ENCODE measurements at places on chromosomes 1 and 21.

GRCh38 chr1:62089570-62089969 lies 105.1 kb upstream of the L1TD1 start:
- DNase-seq = no peak

DNA sequence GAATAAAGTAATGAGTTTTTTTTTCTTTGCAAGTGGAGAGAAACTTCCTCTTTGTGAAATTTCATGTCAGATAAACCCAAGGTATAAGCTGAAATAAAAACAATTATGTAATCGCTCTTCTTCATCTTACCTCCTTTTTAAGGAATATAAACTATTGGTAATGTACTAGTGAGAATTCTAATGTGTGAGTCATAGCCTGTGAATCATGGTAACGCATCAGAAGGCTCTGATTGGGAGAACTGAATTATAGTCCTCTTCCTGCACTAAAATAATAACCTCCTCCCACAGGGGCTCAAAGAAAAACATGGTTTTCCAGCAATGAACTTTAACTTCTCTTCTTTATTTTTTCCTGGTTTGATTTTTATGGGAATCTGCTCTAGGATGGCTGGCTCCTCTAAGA lies 57.1 kb upstream of the COX20 start:
- DNase-seq = no peak

- no peak for DNase-seq
Observed at GRCh38 chr1:197954718-197955418, 37.7 kb downstream of the LHX9 start.

DNA sequence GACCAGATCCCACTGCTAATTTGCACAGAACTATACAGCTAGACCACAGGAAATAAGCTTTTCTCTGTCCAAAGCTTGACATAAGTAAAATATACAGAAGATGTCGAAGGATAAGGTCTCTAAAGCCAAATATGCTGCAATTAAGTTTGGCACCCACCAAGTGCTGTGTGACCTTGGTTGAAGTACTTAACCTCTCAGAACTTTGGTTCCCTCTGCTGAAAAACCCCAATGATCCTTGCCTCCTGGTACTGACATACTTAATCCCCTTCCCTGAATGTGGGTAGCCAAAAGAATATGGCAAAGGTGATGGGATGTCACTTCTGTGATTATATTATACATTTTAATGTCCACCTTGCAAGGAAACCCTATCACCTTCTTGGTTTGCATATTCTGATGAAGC lies 290.5 kb downstream of the VAV3 start:
- DNase-seq = no peak

GRCh38 chr1:234755449-234755863 lies 145.5 kb upstream of the IRF2BP2 start:
- DNase-seq = peak; percentile 83

DNA sequence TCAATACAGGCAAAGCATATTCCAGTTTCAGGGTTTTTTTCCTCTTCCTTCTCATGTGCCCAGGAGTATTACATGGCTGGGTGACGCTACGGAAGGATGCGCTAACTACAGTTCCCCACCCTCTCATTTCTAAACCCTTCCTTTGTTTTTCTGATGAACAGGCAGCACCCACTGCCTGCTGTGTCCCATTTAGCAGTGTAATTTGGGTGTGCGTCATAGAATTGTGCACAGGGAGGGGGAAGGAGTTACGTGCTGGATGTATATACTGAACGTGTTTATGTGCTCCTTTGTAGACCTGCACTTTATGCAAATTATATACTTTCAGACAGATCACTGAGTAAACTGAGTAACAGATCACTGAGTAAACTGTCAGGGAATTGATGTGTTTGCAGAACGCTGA lies 44.5 kb downstream of the ELAPOR1 start:
- no peak for DNase-seq

DNA sequence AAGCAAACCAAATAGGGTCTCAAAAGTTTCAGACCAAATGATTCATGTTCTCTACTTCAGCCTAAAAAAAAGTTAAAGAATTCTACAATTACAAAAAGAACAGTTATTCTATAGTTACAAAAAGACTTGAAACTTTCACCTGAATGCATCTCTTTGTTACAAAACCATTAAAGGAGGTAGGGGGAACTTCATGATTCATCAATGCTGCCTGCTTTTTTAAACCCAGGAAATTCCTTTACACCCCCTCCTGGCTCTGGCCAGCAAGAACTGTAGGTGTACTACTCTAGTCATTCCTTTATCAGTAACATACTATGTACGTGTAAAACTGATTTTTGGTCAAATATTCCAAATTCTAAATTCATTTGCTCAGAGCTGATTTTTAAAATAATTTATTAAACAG lies 5.0 kb downstream of the FAF1 start:
- no peak for DNase-seq

DNA sequence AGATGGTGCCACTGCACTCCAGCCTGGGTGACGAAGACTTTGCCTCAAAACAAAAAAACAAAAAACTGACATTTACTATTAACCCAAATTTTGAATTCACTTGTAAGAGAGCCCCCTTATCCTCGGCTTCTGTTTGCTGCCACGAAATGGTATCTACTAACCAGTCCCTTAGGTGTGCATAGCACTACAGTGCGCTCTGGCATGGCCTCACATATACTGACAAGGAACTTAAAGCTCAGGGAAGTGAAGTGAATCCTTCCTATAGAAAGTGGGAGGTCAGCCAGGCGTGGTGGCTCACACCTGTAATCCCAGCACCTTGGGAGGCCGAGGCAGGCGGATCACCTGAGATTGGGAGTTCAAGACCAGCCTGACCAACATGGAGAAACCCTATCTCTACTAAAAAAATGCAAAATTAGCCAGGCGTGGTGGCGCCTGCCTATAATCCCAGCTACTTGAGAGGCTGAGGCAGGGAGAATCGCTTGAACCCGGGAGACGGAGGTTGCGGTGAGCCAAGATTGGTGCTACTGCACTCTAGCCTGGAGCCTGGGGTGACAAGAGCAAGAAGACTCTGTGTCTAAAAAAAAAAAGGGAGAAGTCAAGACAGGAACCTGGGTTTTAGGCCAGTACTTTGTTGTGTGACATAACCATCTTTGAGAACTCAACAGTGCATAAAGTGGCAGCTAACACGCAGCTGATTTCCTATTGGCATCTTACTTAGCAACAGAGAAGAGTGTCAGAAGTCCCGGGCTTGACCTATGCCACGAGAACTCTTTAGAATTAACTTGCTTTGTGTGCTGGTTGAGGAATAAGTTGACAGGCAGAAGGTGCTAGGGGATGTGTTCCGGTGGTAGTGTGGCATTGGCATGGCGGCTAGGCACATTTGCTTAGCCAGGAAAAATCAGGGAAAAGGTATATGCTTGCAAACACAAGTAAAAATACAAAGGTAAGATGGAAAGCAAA lies 16.8 kb downstream of the ERRFI1 start:
- no peak for DNase-seq

DNA sequence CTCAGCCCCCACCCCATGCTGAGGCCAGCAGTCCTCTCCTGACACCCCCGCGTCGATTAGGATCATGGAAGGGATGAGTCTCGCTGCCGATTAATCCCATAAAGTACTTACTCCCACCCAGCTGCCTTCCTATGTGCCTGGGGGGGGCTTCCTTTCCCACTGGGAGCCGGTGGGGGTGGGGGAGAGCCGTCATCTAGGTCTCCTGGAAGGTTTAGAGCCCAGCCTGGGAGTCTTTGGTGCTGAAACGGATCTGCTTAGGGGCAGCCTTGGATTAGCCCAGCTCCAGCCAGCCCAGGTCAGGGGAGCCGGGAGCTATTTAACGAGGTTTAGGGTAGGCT lies 9.8 kb downstream of the SAMD11 start:
- DNase-seq = no peak

- DNase-seq = peak; percentile 65
Observed at GRCh38 chr1:173190101-173190936, 16.8 kb downstream of the TNFSF4 start.

GRCh38 chr1:228513236-228513900 lies 26.2 kb downstream of the RNF187 start:
- DNase-seq = no peak

GRCh38 chr1:180152588-180152987 lies 2.1 kb upstream of the QSOX1 start:
- DNase-seq = no peak

GRCh38 chr1:5754817-5755551 lies 237.2 kb downstream of the NPHP4 start:
- DNase-seq = no peak

DNA sequence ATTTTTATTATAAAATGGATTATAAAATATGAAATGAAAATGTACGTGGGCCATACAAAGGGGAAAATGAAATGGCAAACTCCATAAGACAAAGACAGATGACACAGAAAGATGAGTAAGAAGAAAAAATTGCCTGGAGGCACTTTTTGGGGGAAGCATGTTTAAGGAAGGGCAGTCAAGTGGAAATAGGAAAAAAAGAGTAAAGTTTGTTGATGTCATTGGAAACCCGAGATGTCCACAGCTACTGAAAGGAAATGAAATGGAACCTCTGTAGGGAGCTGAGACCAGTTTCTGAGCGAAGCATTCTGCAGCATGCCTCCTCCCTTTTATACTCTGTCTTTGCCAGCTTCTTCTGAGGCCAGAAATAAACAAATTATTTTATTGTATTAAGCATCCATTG lies 203.4 kb upstream of the UBE2U start:
- DNase-seq = no peak

DNA sequence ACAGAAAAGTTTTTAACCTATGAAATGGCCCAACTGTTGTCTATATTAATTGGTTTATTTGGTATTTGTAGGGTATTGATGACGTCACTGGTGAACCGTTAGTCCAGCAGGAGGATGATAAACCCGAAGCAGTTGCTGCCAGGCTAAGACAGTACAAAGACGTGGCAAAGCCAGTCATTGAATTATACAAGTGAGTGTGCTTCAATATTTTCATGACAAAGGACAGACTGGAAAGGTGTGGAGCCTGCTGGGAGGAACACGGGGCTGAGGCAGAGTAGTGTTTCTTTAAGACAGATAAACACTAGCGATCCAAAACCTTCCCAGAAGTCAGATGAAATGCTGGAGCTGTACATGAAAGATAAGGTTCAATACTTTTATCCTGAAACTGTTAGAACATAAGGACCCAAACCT lies 76.7 kb downstream of the AK4 start:
- no peak for DNase-seq

- peak; percentile 26 for DNase-seq
Observed at GRCh38 chr21:28489162-28489561, 503.5 kb downstream of the LTN1 start.

DNA sequence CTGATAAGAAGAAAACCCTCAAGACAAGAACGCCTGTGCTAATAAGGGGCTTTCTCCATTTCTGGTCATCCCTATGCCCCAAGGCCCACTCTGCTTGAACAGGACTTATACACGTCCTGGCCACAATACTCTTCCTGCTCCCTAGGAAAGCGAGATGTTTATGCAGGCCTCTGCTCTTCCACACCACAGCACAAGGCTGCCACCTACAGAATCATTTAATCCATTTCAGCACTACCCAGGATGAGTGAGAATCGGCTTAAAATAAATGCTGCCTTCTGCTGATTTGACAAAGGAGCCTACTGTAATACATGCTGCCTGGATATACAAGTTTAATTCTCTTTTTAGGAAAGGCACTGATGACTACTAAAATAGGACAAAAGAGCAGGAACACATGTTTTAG lies 29.4 kb downstream of the FRRS1 start:
- DNase-seq = no peak

DNA sequence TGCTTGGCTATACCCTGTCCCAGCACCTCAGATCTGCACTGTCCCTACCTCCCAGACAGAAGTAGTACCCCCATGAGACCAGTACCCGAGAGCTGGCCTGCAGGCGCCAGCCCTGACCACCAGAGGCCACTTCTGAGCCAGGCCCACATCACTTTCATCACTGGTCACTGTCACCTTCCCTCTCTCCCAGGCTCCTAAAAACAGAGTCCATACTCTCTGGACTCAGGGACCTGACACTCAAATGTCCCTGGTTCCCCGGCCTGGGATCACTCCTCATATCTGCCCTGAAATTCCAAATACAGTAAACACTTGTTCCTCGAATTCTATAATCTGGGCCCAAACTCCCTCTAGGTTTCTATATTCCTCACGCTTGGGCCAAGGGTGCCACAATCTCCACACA lies 18.7 kb downstream of the TMEM53 start:
- no peak for DNase-seq

- DNase-seq = no peak
Observed at GRCh38 chr1:80251591-80251990, 1245.1 kb upstream of the ADGRL4 start.

DNA sequence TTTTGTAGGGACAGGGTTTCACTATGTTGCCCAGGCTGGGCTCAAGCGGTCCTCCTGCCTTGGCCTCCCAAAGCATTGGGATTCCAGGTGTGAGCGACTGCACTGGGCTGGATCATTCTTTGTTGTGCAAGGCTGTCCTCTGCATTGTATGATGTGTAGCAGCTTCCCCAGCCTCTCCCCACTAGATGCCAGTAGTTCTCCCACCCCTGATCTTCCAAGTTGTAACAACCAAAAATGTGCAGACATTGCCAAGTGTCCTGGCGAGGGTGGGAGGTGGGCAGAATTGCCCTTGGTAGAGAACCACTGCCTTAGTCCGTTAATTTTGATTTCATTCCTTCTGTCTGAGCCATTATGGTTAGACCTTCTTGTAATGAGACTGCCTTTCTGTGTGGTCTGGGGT lies 7.2 kb downstream of the GALNT2 start:
- DNase-seq = no peak

- DNase-seq = no peak
Observed at GRCh38 chr1:240991230-240991629, 365.8 kb downstream of the RGS7 start.

- DNase-seq = no peak
Observed at GRCh38 chr1:92274939-92275338, 23.8 kb downstream of the GLMN start.

- DNase-seq = no peak
Observed at GRCh38 chr1:50666849-50667248, 243.6 kb upstream of the DMRTA2 start.

GRCh38 chr1:11214698-11215380 lies 25.7 kb downstream of the ANGPTL7 start:
- DNase-seq = no peak

DNA sequence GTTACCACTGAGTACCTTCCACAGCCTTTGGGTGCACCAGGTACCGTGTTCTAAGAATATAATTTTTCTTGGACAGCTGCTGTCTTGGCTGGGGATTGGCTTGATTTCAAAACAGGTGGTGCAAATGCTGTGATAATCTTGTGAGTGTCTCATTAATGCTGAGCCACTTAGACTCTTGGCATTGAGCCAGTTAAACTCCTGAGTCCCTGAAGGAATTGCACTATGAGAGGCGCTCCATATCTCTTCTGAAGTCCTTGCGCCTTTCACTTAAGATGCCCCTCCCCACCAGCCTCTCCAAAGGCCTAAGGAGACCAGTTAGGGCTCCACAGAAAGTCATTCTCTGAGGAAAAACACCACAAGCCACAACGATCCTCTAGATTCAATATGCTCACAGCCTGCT lies 51.0 kb downstream of the BACH1 start:
- DNase-seq = no peak
